ENCODE measurements at places on chromosomes 3 and 15.
A peak's percentile ranks its signal among the peaks of the same experiment; 100 is the strongest.

DNA sequence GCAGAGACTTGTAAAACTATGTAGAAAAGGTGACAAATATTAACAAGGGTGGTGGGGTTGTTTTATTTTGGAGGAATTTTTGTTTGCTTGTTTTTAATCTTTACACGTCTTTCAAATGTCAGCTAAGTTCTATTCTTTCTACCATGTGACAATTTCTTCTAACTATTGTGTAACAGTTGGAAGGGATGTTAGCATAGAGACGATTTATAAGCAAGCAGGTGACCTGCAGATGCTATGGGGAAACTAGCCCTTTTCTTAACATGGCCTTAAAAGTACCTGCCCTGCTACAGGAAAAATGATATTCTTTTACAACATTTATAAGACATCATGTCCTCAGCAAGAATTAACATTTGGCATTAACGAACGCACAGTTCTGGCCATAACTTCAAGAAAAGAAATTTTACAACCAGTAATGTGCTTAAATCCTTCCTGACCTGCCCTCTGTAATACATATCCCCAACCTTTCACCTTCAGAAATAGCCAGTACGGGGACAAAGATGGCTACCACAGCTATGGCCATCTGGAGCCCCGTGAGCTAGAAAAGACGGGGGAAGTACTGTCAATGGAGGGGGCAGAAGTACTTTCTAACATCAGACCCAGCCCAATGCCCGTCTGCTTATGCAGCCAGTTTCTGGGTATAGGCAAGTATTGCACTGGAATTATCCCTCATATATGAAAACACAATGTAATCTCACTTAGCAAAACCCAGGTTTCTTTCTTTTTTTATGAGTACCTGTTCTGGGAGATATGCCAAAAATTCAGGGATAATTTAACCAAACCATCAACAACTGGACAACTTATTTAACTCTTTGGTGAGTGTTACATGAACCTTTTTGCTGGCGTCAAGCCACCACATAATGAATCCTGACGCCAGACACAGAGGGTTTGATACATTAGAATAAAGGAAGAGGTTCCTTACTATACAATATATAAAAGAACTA, 67.7 kb upstream of the NR2F2 start:
- no peak for DNase-seq

DNA sequence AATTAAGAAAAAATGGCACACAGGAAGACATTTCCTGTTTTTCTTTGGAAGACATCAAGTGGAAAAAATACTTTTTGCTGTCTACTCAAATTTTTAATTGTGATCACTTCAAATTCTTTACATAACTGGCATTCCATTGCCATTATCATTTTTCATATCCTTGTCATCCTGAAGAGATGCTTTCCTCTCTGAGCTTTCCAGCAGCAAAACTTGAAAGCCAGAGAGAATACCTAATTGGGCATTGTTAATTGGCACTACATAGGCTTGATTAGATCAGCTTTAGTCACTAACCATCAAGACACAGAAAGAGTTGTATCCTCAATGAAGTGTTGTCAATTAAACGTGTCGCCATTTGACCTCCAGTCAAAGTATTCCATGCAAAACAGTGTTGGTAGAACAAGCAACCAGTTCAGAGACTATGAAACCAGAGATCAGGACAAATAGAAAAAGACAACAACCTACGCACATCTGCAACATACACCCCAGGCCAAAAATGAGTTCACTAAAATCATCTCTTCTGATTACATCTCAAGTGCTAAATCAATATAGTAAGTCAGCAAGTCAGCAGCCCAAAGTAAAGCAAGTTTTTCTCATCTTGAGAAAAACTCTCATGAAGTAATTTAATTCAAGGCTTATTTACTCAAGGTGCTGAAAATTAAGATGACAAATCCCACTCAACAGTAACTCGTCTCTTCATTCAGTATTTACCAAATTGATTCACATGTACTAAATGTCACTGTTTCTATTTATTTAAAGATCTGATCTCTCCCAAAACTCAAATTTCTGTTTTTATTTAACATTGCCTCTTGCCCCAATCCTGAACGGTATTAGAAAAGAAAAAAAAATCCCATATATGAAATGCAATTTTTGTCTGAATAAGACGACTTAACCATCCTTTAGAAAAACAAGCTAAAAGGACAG, 123.0 kb downstream of the SUCLG2 start:
- no peak for DNase-seq

DNA sequence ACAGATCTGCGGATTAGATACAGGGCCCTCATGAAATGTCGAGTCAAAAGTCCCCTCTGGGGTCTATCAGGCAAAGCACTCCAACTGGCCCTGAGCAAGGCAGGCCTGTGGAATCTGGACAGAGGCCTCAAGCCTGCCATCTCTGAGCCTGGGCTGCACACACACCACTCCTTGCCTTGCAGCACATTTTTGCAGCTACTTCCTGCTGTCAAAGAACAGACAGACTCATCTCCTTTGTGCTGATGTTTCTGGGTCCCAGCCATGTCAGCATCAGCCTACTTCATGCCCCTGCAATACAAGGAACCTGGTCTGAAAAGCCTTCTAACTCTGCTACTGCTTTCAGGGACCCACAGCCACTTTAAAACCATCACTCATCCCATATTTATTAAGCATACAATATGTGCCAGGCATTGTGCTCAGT, 60.6 kb upstream of the IL12A start:
- DNase-seq: no peak

DNA sequence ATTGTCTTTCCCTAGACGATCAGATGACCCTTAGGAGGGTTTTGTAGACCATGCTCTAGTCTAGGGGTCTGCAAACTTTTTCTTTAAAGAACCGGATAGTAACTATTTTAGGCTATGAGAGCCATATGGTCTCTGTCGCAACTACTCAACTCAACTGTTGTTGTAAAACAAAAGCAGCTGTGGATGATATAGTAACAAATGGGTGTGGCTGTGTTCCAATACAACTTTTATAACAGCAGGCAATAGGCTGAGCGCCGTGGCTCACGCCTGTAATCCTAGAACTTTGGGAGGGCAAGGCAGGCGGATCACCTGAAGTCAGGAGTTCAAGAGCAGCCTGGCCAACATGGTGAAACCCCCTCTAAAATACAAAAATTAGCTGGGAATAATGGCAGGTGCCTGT, 6.1 kb upstream of the CMTM6 start:
- DNase-seq: no peak

DNA sequence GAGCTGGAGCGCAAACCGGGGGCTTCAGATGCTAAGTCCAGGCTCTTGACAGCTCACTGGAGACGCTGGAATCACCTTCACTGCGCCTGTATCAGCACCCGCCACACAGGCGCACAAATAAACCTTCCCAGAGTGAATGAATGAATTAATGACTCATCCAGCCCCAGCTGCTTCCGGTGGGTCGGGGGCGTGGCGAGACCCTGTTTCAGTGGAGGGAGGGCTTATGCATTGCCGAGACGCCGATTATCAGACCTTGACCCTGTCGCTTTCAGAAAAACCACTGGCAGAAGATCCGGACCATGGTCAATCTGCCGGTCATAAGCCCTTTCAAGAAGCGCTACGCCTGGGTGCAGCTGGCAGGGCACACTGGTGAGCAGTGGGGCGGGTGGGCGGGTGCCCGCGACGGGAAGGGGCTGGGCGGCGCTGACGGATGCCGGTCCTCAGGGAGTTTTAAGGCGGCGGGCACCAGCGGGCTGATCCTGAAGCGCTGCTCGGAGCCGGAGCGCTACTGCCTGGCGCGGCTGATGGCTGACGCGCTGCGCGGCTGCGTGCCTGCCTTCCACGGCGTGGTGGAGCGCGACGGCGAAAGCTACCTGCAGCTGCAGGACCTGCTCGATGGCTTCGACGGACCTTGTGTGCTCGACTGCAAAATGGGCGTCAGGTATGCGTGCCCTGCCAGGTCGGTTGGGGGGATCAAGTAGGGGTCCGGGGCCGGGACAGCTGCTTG, 7.7 kb downstream of the ITPKA start:
- DNase-seq: no peak

DNA sequence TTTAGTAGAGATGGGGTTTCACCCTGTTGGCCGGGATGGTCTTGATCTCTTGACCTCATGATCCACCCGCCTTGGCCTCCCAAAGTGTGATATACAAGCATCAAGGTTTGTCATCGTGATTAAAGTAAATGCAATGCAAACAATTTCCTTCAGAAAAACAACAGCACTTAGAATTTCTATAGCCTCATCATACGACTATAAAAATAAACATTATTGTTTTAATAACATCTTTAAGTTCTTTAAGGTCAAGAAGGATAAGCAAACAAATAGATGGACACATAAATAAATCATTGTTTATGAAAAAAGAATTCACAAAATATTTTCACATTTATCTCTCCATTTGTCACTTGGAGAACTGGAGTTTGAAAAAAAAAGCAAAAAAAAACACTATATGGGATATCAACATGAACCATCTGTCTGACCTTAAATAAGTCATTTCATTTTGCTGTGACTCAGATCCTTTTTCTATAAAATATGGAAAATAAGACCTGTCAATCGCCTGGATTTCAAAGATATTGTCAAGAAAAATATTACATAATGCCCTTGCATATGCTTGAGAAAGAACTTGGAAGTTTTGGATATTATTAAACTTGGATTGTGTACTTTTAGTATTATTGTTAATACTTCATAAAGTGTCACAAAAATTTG, 642.0 kb upstream of the KCNMB2 start:
- DNase-seq: no peak

DNA sequence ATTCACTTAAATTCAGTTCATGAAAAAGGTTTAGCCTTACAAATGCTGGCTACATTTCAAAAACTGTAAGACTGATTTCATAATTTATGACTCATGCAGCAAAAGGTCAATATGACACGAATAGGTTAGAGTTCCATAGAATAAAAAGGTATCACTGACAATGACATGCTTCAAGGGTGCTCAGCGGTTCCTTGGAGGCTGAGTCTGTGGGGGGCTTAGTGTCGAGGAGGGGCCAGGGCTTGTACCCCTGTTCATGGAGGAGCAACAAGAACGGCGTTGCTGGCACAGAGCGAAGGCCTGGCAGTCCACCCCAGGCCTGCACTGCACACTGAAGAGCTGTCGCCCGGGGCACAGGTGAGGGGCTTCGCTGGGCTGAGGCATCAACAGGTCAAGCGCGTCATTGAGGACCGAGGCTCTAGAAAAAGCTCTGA, 174.2 kb downstream of the NR1D2 start:
- DNase-seq: no peak

DNA sequence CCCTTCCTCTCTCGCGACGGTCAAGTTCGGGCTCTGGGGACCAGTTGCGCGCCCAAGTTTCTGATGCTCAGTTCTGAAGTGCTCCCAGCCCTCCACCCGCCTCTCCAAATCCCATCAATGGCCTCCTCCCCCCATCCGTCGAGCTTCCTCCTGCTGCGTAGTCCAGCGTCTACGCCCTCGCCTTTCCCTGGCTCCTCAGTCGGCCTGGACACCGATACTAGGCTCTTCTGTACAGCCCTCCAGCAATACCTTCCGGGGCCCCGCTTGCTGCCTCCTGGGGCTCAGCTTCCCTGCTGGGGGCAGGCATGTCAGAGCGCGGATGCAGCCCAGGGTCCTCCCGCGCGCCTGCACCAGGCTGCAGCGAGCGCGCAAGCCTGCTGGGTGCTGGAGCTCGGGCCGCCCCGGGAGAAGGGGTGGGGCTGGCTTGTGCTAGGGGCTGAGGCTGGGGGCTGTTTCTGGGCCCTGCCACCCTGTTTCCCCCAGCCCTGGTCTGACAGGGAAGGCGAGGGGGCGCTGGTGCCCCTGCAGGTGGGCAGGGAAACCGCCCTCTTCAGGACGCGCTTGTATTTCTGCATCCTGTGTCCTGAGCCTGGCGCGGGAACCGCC, 353.3 kb upstream of the SUCLG2 start:
- no peak for DNase-seq

GRCh38 chr3:68858549-68858948, 73.8 kb downstream of the TAFA4 start:
- no peak for DNase-seq

DNA sequence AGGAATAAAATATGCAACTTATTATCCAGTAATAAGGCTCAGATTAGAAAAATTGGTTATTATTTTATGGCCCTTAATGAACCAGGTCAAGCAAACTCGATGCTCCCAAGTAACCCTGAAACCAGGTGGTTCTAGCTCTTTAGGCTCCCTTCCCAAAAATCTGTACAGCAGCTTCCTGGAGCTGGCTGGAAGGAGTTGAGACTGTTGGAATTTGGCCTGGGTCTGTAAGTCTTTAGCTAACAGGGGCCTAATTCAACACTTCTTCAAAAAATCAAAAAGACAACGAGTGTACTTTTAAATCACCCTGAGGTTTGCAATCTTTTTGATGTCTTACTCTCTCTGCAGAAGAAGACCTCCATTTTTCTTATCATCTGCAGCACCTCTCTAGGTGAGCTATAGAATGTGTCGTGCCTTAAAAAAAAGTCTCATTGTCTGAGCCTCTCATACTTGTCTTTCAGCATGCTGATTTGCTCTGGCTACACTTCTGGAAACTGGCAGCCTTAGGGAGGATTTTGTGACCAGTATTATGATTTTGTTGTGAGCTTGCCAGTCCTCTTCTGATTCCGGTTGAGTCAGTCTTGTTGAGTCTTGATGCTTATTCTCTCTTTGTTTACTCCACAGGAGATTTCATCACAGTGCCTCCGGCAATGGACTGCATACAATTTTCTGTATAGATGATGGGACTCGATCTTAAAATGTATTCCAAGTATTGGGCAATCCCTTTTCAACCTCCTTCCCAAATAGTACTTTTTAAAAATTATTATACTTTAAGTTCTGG, 235.0 kb upstream of the KBTBD8 start:
- DNase-seq: no peak

DNA sequence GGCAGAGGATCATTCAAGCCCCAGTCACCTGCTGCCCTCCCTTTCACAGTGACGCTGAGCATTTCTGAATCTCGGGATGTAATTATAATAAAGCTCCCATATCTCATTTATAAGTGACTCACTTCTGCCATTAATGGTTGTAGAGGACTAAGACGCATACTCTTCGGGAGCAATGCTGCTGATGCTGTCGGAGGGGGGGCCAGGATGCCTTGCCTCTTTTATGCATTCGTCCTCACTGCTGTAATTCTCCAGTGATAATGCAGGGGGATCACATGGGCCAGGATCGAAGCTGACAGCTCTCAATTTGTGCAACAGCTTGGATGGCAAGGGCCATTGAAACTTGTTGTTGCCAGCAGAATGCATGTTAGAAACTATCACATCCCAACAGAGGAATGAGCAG, 3.1 kb downstream of the HRH1 start:
- DNase-seq: no peak

GRCh38 chr3:157088601-157089454, 71.1 kb downstream of the CCNL1 start:
- DNase-seq: peak; percentile 93

- DNase-seq: no peak
Observed at GRCh38 chr3:160180581-160181216, 44.5 kb upstream of the C3orf80 start.

Data from DND-41 (cell line).